Lower lobe of right lung (tissue), 2 donors: ENCODE measurements at places on chromosomes 6 and 20.

GRCh38 chr6:157198425-157199279 lies 124.7 kb downstream of the TMEM242 start:
- peak; percentile 91 for DNase-seq

DNA sequence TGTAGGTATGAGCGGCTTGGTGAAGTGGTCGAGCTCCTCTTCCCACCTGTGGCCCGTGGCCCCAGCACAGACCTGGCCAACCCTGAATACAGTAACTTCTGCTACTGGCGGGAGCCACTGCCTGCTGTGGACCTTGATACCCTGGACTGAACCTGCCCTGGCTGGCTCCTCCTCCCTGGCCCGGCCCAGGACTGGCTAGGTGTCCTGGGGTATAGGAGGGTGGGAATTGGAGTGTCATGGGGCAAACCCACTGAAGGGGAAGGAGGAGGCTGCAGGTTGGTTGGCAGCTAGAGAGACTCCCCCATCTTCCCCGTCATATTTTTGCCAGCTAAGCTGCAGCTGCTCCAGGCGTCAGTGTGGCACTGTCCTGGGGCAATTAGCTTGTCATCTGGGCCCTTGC lies 7.9 kb downstream of the EMILIN3 start:
- no peak for DNase-seq

DNA sequence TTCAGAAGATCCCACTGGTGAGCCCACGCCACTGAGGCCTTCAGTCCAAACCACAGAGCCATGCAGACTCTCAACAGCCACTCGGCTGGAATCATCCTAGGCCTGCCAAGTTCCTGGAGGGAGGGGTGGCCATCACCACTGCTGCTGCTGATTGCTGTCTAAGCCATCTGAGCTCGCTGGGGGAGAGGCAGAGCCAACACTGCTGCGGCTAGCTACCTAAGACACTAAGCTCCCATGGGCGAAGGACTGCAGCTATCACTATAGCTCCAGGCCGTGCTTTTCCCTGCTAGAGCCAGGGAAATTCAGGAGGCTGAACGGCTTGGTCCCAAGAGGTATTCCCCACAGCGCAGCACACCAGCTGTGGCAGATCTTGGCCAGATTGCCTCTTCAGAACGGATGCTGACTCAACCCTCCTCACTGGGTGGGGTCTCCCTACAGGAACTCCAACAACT lies 73.6 kb downstream of the TBC1D32 start:
- DNase-seq: no peak

DNA sequence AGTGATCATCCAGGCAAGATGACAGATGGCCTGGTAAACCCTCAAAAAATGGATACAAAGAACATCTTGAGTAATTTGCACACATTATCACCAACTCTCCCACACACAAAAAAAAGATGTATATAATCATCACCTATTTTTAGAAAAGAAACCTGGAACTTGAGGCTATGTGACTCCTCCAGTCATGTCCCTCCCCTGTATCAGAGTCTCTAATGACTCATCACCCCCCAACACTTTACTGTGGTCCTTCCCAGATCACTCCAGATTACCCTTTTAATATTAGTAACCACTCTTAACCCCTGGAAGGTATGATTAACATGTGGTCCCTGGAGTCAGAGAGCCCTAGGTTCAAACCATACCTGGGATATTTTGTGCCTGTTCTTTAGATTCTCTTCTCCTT lies 144.8 kb downstream of the ZNF217 start:
- DNase-seq: no peak

GRCh38 chr6:147201885-147202515 lies 2.2 kb upstream of the STXBP5 start:
- DNase-seq: no peak

DNA sequence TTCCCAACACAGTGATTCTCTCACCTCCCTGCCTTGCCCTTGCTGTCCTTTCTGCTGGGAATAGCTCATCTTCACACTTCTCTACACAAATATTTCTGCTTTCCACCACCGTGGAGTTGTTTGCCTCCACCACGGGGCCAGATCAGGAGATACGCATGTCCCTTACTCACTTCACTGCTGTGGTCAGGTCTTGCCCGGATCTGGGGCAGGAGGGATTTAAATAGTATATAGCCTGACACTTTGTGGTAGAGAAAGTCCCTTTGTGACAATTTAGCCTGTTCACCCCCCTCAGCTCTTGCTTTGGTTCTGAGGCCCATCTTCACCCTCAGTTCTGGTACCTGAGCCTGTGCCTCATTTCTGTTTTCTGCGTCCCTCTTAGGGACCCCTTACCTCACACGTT lies 92.6 kb upstream of the PREP start:
- DNase-seq: no peak

GRCh38 chr6:161164182-161164625 lies 109.7 kb downstream of the AGPAT4 start:
- DNase-seq: no peak
